Stimulated activated CD4-positive, alpha-beta T cell treated with anti-CD3 and anti-CD28 coated beads, Interleukin-1b, Interleukin-23, amount 100 ng/mL, for 24 hours (primary cell): ENCODE measurements at places on chromosomes 16 and 17.

GRCh38 chr16:70715860-70716357, 30.1 kb upstream of the MTSS2 start:
- no peak for DNase-seq

DNA sequence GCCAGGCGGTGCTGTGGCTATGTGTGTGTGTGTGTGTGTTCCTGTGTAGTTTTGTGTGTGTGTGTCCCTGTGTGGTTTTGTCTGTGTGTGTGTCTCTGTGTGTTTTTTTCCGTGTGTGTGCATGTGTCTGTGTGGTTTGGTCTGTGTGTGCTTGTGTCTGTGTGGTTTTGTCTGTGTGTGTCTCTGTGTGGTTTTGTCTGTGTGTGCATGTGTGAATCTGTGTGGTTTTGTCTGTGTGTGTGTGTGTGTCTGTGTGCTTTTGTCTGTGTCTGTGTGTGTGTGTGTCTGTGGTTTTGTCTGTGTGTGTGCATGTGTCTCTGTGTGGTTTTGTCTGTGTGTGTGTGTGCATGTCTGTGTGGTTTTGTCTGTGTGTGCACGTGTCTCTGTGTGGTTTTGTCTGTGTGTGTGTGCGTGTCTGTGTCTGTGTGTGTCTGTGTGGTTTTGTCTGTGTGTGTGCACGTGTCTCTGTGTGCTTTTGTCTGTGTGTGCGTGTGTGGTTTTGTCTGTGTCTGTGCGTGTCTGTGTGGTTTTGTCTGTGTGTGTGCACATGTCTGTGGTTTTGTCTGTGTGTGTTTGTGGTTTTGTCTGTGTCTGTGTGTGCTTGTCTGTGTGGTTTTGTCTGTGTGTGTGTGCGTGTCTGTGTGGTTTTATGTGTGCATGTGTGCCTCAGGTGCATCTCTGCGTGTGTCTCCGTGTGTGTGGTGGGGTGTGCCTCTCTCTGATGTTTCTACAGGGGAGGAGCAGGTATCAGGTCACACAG, 62.3 kb downstream of the ZDHHC7 start:
- DNase-seq = no peak

DNA sequence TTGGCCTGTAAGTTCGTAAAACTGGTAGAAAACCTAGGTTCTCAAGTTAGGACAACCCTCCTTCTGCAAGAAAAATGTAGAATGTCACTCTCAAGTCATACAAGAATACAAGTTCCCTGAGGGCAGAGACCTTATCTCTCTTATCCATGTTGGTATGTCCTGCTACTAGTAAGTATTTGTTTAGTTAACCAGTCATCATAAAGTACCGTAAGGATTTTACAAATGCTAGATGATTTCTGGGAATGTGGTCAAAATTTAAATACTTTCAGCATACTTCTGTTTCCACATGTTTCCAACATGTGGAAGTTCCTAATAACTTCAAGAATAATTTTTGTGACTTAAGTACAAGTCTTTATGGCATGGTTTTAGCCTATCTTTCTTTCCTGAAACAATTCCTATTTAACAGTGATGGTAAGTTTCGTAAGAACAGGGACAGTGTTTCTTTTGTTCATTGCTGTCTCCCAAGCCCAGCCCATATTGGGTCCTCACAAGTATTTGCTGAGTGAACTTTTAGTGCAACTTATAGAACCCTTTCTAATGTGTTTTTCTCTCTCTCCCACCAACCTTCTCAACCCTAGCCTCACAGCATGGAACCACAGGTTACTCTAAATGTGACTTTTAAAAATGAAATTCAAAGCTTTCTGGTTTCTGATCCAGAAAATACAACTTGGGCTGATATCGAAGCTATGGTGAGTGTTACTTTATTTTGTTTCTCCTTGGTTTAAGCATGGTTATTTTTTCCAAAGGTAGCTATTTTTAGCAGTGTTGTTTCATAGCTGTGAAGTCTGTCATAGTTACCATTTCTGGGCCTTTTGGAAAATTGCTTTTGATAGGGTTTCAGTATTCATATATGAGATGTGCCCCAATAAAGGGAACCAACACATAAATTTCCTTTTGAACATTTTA, 4.5 kb downstream of the NBR1 start:
- no peak for DNase-seq

GRCh38 chr17:73285603-73285908, 23.9 kb upstream of the CPSF4L start:
- DNase-seq = no peak

- no peak for DNase-seq
Measured at GRCh38 chr16:50313596-50314478, 47.5 kb downstream of the ADCY7 start.

GRCh38 chr17:7403727-7403976, 245 bp downstream of the TMEM256 start:
- no peak for DNase-seq

DNA sequence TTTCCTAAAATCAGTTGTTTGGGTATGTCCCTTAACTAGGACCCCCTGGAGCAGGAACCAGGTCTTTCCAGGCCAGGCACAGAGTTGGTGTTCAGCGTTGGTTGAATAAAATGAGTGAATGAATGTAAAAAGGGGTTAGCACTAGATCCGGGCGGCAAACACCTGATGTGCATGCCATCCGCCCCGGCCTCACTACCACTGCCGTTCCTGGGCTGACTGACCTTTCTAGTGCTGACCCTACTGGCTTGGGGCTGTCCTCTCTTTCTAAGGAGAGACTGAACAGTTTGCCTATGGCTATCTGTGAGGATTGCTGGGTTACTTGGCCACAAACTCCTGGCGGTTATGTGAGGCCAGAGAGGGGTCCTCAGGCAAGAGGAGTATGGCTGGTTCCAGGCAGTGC, 10.1 kb upstream of the PHF12 start:
- DNase-seq = no peak

GRCh38 chr17:31318298-31318801, 3.1 kb downstream of the EVI2A start:
- DNase-seq = peak; percentile 35

GRCh38 chr16:49456763-49457162, 83.2 kb downstream of the C16orf78 start:
- DNase-seq = no peak

- no peak for DNase-seq
Measured at GRCh38 chr17:28395968-28396367, 10.0 kb downstream of the SLC46A1 start.

DNA sequence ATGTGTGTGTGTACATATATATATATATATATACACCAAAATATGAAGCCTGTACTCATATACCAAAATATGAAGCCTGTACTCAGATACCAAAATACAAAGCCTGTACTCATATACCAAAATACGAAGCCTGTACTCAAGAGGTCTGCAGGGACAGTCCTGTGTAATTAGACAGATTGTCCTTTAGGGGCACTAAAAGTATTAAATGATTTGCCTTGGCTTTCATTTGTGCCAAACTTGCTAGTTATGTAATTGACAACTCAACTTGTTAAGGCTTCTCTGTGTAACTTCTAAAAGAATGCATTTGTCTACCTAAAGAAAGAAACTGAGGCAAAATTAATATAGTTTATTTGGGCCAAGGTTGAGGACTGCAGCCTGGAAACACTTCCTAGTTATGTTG, 30.8 kb upstream of the DHX40 start:
- DNase-seq = no peak

GRCh38 chr16:79639576-79640311, 39.2 kb upstream of the MAF start:
- DNase-seq = no peak

DNA sequence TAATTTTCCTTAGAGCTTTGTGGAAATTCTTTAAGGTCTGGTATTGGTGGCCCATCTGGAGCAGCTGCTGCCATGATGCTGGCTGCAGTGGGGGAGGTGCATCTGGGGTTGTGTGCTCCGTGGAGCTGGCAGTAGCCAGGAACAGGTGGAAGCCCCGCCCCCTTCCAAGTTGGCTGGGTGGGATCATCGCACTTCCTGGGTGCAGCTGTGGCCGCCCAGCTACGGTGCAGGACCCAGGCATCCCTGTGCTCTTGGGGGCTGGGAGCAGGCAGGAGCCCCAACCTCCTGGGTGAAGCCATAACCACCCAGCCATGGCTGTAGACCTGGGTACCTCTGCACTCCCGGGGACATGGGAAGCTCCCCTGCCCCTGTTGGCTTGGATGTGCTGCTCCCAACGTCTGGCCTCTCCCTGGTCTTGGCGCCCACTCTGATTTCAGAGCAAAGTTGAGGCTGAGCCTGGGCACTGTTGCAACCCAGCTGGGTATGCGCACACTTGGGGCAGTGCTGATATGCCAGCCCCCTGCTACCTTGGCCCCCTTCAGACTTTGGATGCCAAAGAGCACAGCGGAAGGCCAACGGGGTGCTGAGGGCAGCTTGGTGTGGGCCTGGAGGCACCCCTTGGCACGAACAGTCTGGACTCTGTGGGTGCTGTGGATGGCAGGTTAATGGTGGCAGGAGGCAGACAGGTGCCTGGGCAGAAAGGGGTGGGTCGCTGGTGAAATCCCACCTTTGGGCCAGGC, 145.2 kb downstream of the MYO1D start:
- no peak for DNase-seq

DNA sequence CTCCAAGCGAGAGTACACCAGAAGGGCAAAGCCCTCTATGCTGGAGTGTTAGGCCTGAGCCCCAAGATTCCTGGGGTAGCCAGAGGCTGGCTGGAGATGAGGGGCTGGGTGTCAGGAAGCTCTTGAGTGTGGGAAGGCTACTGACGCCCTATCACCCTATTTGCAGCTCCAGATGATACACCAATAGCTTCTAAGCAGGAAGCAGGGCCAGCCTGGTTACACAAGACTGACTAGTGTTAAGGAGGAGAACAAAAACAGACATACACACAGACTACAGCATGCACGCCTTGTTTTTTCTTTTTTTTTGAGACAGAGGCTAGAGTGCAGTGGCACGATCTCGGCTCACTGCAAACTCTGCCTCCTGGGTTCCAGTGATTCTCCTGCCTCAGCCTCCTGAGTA, 15.9 kb downstream of the POLR3K start:
- DNase-seq = no peak

DNA sequence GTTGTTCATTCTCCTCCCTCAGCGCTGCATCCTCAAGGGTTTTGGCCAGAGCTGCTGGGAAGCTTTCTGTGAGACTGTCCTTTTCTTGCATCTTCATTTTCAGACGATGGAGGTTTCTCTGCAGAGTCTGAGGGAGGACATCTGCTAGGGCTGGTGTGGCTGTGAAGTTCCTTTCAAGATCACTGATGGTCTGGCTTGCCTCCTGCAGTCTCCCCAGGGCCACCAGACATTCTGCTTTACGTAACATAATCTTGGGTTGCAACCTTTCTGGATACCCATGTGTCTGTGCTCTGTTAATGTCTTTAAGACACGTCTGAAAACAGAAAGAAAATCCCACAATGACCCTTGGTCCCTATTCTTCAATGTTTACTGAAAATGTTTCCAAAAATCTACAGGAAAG, 29.0 kb downstream of the SMYD4 start:
- DNase-seq = no peak

GRCh38 chr17:75006653-75007052, 5.8 kb upstream of the MRPL58 start:
- no peak for DNase-seq

DNA sequence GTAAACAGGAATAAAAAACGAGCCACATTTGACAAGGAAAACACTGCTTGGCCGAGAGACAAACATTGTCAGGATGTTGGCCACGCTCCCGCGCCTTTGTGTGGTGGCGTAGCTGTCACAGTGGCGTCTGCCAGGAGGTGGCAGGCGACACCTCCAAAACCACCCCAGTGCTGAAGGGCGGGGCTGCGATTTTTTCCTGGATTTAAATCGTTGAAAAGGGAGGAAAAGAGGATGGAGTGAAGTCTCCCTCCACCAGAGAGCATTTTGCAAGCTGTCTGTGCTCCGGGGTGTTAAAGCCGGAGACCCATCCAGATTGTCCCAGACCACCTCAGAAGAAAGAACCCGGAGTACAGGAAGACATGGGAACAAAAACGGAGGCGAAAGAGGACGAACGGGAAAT, 12.7 kb downstream of the MRM3 start:
- no peak for DNase-seq

DNA sequence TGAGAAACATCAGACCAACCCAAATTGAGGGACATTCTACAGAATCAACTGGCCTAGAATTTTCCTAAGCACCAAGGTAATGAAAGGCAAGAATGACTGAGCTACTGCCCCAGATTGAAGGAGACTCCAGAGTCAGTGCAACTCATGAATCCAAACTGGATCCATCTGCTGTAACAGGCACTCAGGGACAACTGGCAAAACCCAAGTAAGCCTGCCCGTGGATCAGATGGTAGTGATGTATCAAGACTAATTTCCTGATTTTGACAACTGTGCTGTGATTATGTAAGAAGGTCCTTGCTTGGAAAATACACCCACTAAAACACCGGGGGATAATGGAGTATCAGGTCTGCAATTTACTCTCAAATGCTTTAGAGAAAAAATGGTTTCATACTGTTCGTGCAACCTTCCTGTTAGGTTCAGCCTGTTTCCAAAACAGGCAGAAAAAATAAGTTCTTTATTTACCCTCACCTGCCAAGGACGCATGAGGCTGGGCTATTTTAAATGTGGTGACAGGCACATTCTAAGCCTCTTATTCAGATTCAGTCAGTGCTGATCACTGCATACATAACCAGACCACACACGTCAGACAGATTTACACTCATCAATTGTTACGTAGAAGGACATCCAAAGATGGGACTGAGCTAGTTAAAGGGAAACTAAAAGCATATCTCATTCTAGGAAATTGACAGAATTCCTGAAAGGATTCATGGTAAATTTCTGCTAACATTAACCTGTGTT, 7.0 kb downstream of the MBTPS1 start:
- no peak for DNase-seq

DNA sequence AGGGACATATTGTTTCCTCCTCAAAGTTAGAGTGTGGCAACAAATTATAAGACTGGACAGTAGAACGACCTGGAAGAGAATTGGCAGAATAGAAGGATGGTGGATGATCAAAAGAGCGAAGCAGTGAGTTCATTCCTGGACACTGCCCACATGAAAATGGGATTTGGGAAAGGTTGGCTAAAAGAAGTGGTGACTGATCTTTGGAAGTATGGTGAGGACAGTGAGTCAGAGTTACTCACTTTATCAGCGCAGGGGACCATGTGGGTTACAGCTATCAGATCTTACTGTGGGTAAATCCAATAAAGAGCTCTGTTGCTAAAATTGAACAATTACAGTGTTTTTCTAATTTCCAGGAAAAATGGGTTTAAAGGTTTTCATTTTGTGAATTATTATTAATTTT, 2.7 kb upstream of the TANC2 start:
- DNase-seq = no peak

- no peak for DNase-seq
Measured at GRCh38 chr16:72050769-72051464, 3.4 kb upstream of the HP start.

GRCh38 chr16:50245417-50246298, 20.7 kb upstream of the ADCY7 start:
- peak; percentile 64 for DNase-seq
